NCI-H2029 treated with DMSO at 0.1 percent for 48 hours (cell line): ENCODE measurements at places on chromosomes 11 and 22.

DNA sequence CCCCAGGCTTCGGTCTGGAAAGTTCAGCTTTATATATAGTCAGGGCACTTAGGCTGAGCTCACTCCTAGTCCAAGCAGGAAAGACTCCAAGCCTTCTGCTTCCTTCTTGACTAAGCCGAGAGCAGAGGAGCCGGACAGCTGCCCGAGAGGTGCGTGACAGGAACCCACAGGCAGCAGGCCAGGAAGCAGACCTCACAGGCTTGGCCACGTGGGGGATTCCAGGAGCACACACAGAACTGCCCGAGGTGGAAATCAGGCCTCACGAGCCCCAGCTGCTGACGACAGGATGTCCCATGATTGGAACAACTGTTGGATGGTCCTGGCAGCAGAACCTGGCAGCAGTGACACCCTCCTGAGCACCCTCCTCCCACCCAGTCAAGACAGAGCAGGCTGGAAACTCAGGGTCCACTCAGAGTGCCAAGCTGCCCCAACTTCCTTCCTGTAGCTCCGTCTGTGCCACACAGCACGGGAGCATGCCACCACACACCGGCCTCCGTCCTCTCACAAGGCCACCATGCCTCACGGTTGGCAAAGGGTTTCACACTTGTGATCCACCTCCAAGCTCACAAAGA, 5.4 kb downstream of the PLA2G6 start:
- DNase-seq, result no peak

- peak; percentile 32 for DNase-seq
Measured at GRCh38 chr11:71420455-71421241, 27.5 kb downstream of the DHCR7 start.

DNA sequence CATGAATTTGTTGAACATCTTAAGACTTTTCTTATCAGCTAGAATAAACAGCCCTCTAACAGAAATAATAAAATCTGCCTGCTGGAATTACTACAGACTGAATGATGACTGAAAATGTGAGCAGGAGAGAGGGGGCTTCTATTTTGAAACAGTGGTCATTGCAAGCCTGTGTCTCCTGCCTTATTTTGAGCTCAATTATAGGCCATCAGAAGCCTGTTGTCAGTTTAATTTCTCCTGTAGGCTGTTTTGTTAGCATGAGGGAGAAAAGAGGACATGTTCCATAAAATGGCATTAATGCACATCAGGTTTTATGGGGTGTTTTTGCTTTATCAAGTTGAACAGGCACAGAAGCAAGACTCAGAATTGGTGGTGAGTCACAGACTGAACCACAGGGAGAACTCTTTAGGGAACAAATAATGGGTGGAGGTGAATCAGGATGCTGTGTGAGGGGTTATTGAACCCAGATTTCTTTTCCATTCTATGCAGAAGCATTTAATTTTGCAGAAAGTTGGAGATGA, 129.1 kb downstream of the PARVA start:
- no peak for DNase-seq

DNA sequence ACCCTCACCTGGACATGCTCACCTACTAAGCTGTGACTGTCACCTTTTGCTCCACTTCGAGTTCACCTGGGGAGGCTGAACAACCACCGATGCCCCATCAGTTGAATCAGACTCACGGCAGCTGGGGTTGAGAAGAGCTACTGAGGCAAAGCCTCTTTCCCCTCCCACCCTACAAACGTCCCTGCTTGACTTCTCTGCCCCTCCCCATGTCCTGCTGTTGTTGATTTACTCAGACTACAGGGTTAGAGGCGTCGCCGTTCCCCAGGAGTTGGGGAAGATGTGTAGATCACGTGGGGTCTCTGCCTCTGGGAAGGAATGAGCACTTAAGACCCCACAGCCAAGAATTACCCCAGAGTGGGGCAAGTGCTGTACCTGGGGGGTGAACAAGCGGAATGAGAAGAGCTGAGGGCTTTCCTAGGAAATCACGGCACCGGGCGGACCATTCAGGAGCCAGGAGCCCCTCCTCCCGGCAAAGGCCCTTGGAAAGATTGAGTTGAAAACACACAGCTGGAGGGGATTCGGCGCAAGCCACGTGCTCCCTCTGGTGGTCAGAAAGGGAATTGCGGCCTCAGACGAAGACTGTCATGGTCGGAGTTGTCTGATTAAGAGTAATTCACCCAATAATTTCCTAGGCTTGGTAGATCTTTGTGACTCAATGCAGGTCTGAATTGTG, 7.0 kb downstream of the FXYD2 start:
- peak; percentile 70 for DNase-seq
